SJCRH30 (cell line): ENCODE measurements at places on chromosomes 13 and 19.

DNA sequence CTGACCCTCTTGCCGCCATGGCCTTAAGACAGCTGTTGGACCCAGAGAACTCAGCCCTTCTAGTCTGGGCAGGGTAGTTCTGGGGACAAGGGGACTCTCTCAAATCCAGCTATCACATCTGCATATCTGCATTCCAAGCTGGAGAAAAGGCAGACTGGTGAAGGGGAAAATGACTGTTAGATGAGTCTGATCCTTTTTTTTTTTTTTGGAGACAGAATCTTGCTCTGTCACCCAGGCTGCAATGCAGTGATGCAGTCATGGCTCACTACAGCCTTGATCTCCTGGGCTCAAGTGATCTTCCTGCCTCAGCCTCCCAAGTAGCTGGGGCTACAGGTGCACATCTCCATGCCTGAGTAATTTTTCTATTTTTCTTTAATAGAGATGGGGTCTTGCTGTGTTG, 114.3 kb downstream of the SIPA1L3 start:
- no peak for DNase-seq

DNA sequence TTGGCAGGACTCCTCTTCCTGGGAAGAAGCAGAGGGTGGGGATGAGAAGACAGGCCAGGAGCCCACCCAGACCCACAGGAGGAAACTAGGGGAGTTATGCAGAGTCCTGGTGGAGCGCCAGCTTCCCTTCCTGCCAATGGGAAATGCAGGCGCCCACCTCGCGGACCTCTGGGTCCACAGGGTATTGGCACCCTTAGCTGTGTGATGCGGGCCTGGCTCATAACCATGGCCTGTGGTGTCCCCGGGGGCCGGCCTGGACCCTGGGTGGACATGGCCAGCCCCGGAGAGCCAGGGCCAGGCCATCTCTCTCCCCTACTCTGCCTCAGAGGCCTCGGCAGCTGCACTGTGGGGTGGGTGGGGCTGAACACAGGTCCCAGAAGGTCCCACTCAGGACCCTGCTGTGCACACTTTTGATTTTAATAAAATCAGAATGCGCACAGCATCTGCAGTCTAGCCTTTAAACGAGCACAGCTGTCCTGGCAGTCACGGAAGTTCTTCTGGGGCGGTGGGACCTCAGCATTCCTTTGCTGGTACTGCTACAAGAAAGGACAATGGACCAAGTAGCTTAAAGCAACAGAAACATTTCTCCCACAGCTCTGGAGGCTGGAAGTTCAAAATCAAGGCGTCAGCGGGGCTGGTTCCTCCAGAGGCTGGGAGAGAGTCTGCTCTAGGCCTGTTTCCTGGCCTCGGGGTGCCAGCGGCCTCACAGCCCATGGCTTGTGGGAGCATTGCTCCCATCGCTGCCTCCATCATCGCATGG, 1.8 kb downstream of the F10 start:
- DNase-seq: no peak

GRCh38 chr19:55673889-55674288, 1.1 kb upstream of the EPN1 start:
- DNase-seq: no peak

GRCh38 chr19:43798546-43799409, 3.5 kb downstream of the LYPD5 start:
- DNase-seq: no peak

DNA sequence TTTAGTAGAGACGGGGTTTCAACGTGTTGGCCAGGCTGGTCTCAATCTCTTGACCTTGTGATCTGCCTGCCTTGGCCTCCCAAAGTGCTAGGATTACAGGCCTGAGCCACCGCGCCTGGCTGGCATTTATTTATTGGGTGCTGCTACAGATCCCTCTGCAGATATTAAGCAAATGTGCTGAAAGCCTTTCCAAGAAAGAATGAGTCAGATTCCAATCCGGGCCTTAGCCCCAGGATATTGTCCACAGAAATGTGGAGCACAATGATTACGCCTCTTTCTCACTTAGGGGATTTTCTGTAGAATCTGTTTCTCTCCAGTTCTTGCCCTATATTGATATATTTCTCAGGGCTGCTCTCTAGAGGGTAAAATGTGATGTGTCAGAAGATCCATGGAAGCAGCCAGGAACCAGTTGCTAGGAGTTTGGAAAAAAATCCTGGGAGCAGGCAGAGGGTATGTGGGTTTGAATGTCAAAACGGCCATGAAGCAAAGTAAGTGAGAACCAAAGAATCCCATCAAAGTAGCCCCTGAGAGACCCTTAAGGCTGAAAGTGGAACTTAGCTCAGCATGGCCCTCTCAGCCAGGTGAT, 24.8 kb upstream of the IGFL4 start:
- DNase-seq: no peak

- no peak for DNase-seq
Measured at GRCh38 chr13:110815471-110816204, 99.2 kb downstream of the ANKRD10 start.

GRCh38 chr13:113500530-113501265, 10.2 kb upstream of the DCUN1D2 start:
- no peak for DNase-seq

DNA sequence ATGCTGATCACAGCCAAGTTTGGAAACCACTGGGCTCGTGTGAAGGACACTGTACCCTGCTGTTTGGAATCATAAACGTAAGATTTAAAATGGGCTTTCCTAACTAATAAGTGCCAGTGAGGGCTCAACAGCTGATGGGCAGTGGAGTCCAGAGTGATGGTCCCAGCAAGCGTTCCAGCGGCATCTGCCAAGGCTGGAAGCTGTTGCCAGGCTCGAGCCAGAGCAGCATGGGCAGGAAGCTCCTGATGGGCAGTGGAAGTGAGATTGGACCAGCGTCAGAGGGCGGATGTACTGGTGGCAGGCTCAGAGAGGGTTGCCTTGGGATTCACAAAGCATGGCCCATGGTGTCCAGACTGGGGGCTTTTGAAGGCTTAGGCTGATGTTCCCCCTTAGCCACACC, 30.2 kb downstream of the COL4A2 start:
- no peak for DNase-seq

DNA sequence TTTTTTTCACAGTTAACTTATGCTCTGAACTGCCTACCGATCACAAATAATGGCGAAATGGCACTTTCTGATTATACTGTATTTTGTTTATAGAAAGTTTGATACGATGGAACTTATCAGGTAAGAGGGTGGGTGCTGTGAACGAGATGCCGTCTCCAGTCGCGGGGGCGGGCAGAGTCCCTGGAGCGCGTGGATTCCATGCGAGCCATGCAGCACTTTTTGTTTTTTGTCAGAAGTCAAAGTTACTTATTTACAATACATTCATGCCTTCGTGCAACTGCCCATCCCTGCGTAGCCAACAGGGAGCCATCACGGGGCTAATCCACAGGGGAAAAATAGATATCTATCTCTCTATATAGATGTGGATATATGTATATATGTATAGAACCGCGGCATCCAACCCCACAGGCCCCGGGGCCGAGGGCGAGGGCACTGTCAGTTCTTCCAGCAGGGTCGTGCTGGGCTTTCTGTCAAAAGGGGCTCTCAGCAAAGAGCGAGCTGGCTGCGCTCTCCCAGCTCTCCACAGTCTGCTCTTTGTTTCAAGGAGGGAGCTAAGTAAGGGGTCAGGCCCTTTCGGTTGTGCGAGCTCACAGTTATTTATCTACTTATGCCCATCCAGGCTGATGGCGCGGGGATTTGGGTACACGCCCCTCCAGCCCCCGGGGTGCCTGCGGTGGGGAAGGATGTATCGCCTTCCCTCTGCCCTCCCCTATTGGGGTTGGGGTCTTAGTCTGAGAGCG, 3.4 kb downstream of the SLITRK1 start:
- DNase-seq: no peak

DNA sequence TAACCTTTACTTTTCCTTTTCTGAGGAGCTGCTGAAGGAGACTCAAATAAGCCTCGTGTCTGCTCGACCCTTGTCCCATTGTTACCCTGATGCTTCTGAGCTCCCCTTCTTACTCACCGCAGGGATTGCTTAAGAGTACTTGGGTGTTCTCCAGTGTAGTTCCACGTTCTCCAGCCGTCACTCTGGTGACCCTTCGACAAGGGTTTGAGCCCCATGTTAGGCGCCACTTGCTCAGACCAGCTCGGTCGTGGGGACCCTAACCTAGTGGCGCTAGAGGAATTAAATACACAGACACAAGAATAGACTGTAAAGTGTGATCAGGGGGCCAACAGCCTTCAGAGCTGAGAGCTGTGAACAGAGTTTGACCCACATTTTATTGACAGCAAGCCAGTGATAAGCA, 10.3 kb downstream of the ZNF480 start:
- DNase-seq: peak; percentile 56
